ENCODE measurements at places on chromosomes 6 and 20.

- no peak for DNase-seq
Observed at GRCh38 chr6:72930556-72931132, 294.7 kb downstream of the KHDC1L start.

- DNase-seq, result no peak
Observed at GRCh38 chr20:57622201-57622570, 2.0 kb upstream of the ZBP1 start.

DNA sequence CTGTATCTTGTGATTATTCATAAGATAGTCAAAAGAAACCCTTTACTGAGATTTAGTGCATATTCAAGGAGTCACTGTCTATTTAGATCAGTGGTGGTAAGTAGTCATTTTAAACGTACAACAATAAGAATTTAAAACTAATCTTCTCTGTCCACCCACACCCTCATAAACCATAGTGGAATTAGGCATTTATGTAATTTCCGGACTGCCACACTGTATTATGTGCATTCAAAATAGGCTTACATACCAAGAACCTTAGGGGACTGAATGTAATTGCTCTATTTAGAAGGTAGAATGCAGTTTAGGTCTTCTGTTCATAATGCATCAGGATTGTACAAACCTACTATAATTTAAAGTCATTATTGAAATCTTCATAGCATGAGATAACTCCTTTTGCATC, 685.4 kb downstream of the TENT5A start:
- no peak for DNase-seq

DNA sequence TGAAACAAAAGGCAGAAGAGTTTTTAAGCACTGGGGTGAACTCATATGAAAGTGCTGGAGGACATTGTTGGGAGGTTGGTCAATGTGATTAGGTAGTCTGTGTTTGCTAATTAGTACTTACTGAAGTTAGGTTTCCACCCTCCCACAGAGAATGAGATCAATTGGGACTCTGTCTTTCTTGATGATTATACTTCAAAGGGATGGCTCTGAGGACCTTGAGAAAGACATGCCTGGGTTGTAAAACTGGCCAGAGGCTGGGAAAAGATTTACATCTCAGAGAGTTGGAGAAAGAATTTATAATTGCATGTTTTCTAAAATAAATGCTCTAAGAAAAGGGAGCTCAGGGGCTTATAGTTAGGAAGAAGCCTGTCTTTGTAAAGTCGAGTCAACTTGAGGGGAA, 74.0 kb downstream of the CD109 start:
- no peak for DNase-seq

DNA sequence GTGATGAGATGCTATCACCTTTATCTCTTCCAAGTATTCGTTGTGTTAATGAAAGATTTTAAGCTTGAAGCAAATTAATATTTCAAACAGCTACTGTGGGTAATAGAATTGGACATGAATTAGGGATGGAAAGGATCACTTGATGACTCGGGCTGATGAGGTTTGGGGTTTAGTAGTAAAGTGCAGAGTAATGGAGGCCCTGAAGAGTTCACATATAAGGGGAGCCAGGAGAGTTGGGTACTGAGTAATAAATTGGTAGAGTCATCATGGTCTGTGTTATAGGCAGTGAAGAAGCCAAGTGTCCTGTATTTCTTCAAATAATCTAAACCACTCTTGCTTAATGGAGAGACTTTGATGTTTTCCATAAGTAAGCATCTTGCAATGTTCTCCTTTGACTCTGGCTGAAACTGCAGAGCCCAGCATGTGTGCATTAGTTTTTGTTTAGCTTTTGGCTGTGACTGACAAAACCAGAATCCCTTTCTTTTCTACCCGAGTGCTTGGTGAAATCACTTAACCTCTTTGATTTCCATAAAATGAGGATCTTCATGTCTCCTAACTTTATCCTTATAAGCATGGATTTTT, 57.6 kb downstream of the L3MBTL3 start:
- DNase-seq, result no peak

DNA sequence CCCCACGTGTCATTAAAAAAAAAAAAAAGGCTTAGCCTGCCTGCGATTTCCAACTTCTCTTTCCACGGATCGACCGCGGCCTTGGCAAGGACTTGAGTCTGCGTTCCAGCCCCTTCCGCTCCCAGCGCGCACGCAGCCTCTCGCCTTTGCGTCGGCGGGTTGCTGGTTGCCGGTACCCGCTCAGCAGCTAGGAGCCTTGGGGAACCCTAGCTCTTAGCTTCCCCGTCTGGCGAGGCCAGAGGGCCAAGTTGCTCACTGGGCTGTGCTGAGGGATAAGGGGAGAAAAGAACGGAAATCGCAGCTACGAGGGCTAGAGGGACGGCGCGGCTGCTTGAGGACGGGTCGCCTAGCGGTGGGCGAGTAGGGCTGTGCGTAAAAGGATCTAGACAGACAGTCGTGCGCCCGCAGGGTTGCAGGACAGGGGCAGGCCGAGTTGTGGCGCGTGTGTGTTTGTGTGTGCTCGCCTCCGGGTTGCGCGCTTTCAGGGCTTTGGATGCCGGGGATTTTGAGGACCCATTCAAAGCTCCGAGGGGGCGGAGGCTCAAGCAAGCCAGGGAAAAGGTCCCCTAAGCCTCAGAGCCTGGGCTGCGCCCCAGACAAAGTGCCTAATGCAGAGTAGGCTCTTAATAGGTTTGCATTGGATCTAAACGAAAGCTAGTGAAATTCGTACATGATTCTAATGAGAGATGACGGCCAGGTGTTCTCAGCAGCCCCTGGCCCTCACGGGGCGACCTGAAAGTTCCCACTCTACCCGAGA, 40.5 kb upstream of the OSTM1 start:
- no peak for DNase-seq

DNA sequence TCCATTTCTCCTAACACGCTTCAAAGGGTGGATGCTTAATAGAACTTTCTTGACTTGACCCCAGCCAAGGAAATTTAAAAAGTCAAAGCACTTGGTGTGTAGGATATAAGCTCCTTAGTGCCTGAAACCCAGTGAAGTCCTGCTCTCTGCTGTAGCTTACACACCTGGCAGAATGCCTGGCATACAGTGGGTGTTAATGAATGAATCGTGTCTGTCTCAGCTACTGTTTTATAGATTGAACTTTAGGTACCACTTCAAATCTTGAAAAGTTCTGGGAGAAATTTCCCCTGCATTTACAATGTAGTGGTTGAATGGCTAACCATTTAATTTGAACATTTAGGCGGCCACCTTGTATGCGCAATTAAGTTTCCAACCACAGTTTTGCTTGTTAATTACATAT, 70.5 kb upstream of the ZNF217 start:
- DNase-seq, result no peak

DNA sequence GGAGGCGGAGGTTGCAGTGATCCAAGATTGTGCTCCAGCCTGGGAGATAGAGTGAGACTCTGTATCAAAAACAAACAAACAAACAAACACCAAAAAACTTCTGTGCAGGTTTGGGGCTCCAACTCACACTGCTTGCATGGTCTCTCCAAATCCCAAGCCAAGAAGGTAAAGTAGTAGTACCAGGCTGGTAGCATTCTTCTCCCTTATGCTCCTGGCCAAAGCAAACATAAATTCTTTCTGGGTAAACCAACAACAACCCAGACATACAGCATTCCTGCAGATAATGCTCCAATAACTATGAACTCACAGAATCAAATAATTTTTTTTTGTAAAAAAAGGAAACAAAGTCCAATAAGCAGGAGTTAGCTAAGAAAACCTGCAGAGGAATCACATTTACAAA, 57.8 kb upstream of the KLHL31 start:
- no peak for DNase-seq

- DNase-seq, result peak; percentile 89
Observed at GRCh38 chr20:21125072-21125848, 622 bp upstream of the KIZ start.

GRCh38 chr20:2709205-2709981, 16.8 kb downstream of the EBF4 start:
- no peak for DNase-seq

- no peak for DNase-seq
Observed at GRCh38 chr6:135358985-135359384, 138.6 kb downstream of the AHI1 start.

- DNase-seq, result no peak
Observed at GRCh38 chr6:17448165-17448564, 54.8 kb downstream of the CAP2 start.

GRCh38 chr6:157982102-157982562, 469 bp downstream of the SYNJ2 start:
- peak; percentile 48 for DNase-seq

GRCh38 chr6:106508834-106509233, 120.5 kb downstream of the RTN4IP1 start:
- DNase-seq, result no peak

DNA sequence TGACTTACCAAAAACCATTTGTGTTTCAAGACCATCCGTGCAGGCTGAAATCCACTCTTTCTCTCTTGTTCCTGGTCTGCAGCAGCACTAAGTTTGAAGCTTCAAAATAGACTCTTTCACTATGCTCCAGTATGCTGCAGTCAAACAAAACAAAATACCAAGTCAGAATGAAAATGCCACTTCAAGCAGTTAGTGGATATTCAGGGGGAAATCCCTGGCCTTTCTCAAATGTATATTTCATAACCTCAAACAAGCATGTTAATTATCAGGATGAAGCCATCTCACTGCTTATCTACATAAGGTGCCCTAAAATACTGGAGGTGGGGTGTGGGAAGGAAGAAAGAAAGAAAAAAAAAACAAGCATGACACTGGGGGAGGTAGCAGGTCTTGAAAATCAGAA, 103.5 kb downstream of the ATXN1 start:
- DNase-seq, result no peak

GRCh38 chr20:16279320-16279719, 293.9 kb downstream of the KIF16B start:
- no peak for DNase-seq

GRCh38 chr6:140641412-140641811, 1267.0 kb upstream of the CITED2 start:
- no peak for DNase-seq

DNA sequence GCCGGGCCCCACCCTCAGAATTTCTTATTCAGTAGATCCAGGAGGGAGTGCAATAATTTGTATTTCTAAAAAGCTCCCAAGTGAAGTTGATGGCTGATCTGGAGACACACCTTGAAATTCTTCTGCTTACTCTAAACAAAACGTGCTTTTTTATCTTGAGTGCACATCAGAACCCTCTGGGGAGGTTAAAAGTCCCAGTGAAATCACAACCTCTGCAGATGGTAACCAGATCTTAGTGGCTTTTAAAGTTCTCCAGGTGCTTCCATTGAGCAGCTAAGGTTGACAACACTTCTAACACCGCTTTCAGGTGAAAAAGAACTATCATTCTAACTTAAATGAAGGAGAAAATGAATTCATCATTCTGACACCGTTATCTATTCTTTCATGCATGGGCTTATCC, 45.6 kb upstream of the ESR1 start:
- DNase-seq, result no peak

GRCh38 chr20:37807471-37808232, 95.3 kb upstream of the VSTM2L start:
- DNase-seq, result no peak

- DNase-seq, result no peak
Observed at GRCh38 chr20:9068233-9068801, 570 bp upstream of the PLCB4 start.

- no peak for DNase-seq
Observed at GRCh38 chr6:34093854-34094430, 51.9 kb downstream of the GRM4 start.

DNA sequence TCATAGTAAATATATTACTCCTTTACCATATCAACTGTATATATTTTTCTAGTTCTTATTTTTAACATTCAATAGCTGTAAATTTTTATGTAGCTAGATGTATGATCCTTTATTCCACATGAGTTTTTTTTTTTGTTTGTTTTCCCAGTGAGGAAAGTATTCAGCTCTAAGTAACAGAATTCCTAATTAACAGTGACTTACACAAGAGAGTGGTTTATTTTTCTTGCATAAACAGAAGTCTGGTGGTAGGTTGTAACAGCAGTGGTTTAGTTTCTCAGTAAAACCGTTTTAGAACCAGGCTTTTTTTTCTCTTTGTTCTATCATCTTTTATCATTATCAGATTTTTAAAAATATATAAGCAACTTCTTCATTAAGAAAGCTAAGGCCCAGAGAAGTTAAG, 116.9 kb upstream of the FLRT3 start:
- DNase-seq, result no peak

DNA sequence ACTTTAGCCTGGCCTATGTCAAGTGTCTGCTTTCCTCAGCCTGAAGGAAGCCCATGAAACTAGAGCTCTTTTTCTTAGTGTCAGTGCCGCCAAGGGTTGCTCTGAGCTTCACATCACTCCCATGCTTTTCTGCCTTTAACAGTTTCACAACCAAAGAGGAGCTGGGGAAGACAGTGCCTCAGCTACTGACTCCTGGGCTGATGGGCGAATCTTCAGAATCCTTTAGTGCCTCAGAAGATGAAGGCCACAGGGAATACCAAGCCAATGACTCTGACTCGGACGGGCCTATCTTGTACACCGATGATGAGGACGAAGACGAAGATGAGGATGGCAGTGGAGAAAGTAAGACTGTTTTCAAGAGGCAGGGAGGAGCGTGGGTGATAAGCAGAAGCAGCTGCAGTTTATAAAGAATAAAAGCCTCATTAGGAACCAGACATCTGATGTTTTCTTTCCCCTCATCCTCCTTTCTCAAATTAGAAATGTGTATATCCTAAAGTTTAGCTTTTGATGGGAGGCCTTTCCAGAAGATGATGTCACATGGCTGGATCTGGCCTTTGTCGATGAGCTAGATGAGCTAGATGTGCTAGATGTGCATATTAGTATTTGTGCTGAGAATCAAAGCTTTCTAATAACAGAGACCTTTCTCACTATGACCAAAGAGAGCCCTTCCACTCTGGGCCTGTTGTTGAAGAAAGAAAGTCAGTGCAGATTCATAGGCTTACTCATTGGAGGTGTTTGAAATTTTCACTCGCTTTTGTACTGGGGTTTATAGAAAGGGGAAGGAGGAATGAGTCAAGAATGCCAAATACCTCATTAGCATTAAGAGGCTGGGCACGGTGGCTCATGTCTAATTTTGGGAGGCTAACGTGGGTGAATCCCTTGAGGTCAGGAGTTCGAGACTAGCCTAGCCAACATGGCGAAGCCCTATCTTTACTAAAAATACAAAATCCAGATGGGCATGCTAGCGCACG, 70.7 kb upstream of the LTV1 start:
- no peak for DNase-seq

All from RKO (cell line).